ENCODE measurements at places on chromosomes 7 and 10. TPM values are rescaled to one million over a fixed set of nuclear protein-coding genes. Genes with fewer than 3 reads are reported as not detected.

- peak overlapping the region; percentile 20 for H3K27ac ChIP-seq
- no peak overlapping the region for H3K4me3 ChIP-seq
- peak; percentile 91 for DNase-seq
- H3K36me3 ChIP-seq: peaks cover 58% of the 10 kb centered on the region
- H3K4me1 ChIP-seq: peaks cover 33% of the 10 kb centered on the region
These were observed 26.2 kb downstream of the CUL2 start for GRCh38 chr10:35063837-35064454.

DNA sequence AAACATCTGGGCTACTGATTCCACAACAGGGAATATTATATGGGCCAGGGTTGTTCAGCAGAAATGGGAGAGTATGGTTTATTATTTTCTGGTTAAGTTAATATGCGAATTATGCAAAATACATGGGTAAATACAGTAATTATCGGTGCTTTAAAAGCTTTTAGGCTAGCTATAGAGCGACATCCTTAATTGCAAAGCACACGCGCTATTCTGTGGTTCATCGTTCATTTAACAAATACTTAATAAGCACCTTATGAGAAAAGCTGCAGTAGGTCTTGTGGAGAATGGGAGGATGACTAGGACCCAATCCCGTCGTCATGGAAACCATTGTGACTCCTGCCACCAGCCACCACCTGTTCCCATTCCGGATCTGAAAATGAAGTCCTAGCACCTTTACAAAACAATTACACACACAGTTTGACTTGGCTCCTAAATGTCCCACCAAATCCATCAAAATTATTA, 623 bp upstream of the CEP41 start:
- peak overlapping the region; percentile 85 for H3K4me3 ChIP-seq
- H3K36me3 ChIP-seq: no peaks in the 10 kb centered on the region
- peak; percentile 42 for DNase-seq
- H3K27ac ChIP-seq: no peak overlapping the region
- H3K27me3 ChIP-seq: no peaks in the 10 kb centered on the region

DNA sequence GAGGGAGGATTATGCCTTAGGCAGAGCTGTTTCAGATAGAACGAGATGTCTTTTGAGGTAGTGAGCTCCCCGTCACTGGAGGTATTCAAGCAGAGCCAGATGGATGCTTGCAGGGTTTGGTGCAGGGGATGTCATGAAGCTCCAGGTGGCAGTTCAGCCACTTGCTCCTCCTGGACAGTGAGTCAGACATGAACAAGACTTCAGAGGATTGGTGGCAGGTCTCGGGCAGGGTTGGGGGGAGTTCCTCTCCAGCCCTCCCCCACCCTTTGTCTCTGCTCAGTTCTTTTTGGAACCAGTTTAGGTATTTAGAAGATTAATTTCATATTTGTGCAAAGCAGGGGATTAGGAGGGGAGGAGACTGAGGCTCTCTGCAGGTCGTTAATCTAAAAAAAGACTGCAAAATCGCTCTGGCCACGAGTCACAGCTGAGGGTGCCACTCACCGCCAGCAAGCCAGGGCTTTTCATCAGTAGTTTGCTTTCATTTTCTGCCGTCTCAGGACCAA, 21.5 kb upstream of the MYL10 start:
- peak; percentile 22 for DNase-seq
- H3K4me3 ChIP-seq: peak overlapping the region; percentile 12
- no peaks in the 10 kb centered on the region for H3K4me1 ChIP-seq
- no peaks in the 10 kb centered on the region for H3K36me3 ChIP-seq
- no peaks in the 10 kb centered on the region for H3K27me3 ChIP-seq

- no peak overlapping the region for H3K27ac ChIP-seq
- peak; percentile 69 for DNase-seq
- H3K27me3 ChIP-seq: peaks cover 18% of the 10 kb centered on the region
- H3K4me3 ChIP-seq: no peak overlapping the region
- no peaks in the 10 kb centered on the region for H3K36me3 ChIP-seq
- peaks cover 18% of the 10 kb centered on the region for H3K4me1 ChIP-seq
These were observed 2.4 kb downstream of the TLL2 start for GRCh38 chr10:96511044-96511945.

DNA sequence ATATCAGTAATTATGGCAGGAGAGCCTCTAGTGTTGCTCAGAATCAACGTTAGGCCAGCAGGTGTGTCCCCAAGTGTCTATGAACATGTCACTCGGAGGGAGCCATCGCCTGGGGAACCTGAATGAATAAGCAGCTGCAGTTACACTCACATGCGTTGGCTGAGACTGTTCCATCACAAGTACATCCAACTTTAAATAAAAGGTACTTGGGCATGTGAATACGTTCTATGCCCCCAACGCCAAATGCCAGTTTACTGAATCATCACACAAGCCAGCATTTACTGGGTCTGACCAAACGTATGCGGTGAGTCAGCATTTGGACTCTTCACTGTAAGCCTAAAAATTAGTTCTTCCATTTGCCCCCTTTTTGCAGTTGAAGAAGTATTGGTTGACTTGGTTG, 207.6 kb upstream of the PLXNA4 start:
- H3K27ac ChIP-seq: peak overlapping the region; percentile 65
- DNase-seq: peak; percentile 94
- H3K27me3 ChIP-seq: no peaks in the 10 kb centered on the region
- H3K36me3 ChIP-seq: peaks cover 3% of the 10 kb centered on the region
- H3K4me3 ChIP-seq: no peak overlapping the region
- H3K4me1 ChIP-seq: peaks cover 22% of the 10 kb centered on the region

DNA sequence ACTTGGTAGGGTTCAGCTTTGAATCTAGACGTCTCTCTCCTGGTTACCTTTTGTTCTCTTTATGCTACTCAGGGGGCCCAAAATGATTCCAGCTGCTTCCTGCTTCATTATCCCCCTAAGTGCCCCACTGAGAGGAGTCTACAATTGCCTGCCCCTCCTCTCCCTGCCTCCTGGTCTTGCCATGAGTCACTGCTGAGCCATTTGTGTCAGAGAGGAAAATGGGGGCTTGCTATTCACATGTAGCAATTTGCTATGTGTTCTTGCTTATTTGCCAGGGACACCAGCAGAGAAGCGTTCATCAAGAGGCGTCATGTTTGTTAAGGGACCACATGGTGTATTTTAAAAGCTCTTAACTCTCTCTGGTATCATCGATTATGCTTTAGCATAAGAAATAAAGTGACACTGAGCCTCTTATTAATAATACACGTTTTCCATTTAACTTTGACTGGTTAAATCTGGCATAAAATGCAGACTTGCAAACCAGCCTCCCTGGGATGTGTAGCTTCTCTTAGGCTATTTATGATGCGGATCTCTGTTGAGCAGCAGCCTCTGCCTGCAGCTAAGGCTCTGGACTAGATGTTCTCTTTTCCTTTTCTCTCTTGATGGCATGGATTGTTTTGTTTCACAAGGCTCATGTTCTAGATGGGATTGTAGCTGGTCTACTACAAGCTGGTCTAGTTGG, 239.3 kb downstream of the AUTS2 start:
- H3K27ac ChIP-seq: no peak overlapping the region
- H3K36me3 ChIP-seq: no peaks in the 10 kb centered on the region
- no peak for DNase-seq

GRCh38 chr7:98994046-98994944, 116.0 kb downstream of the TRRAP start:
- H3K36me3 ChIP-seq: peaks cover 40% of the 10 kb centered on the region
- H3K27ac ChIP-seq: no peak overlapping the region
- H3K4me3 ChIP-seq: no peak overlapping the region
- no peaks in the 10 kb centered on the region for H3K4me1 ChIP-seq

DNA sequence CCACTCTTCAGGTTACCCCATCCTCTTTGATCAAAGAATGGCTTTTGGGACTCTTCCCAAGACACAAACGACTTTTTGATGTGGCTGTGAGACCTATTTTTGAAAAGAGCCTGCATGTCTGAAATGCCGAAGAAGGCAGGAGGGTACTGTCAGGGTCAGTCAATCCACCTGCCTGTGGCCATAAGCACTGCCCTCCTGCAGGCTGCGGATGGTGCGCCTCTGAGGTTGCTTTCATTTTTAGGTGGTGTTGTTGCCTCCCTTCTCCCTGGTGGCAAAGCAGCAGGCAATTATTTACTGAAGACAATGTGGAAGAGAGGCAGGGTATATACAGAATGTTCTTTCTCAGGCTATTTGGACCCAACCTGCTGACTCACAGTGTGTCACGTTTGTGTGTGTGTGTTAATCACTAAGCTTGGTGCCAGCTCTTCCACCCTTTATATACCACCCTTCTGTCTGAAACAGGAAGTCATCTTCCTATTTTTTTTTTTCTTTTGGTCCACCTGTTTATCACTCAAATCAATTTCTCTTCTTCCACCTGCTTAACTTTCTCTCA, 1421.2 kb upstream of the CELF2 start:
- H3K27me3 ChIP-seq: no peaks in the 10 kb centered on the region
- H3K36me3 ChIP-seq: no peaks in the 10 kb centered on the region
- no peak for DNase-seq
- no peak overlapping the region for H3K27ac ChIP-seq
- no peaks in the 10 kb centered on the region for H3K4me1 ChIP-seq

DNA sequence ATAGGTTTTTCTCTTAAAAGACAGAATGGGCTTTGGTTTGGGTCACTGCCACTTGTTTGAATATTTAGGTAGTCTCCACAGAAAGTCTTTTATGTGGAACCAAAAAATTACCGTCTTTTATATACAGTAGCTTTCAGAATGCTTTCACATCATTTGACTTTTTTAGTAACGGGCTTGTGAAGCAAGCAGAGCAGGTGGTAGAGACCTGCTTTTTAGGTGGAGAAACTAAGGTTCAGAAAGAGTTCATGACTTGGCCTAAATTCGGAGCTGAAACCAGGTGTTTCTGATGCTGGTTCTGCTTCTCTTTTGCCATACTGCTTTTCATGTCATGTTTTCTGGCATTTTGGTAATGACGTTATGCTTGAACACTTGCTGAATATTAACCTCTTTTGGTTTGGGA, 36.3 kb downstream of the GARS1 start:
- H3K27me3 ChIP-seq: no peaks in the 10 kb centered on the region
- H3K36me3 ChIP-seq: peaks cover 74% of the 10 kb centered on the region
- H3K4me1 ChIP-seq: no peaks in the 10 kb centered on the region
- no peak for DNase-seq
- H3K4me3 ChIP-seq: no peak overlapping the region

- no peak overlapping the region for H3K27ac ChIP-seq
- no peaks in the 10 kb centered on the region for H3K27me3 ChIP-seq
- no peak overlapping the region for H3K4me3 ChIP-seq
- H3K36me3 ChIP-seq: no peaks in the 10 kb centered on the region
These were observed 239.7 kb upstream of the SEMA3D start for GRCh38 chr7:85426487-85426960.

GRCh38 chr7:66921918-66922486, 977 bp downstream of the TMEM248 start:
- peaks cover 8% of the 10 kb centered on the region for H3K4me1 ChIP-seq
- no peaks in the 10 kb centered on the region for H3K27me3 ChIP-seq
- 0 out of 2 replicates have a peak overlapping the region, but pooled peaks have one; percentile 38 for H3K27ac ChIP-seq
- peak overlapping the region; percentile 90 for H3K4me3 ChIP-seq
- peak; percentile 18 for DNase-seq

DNA sequence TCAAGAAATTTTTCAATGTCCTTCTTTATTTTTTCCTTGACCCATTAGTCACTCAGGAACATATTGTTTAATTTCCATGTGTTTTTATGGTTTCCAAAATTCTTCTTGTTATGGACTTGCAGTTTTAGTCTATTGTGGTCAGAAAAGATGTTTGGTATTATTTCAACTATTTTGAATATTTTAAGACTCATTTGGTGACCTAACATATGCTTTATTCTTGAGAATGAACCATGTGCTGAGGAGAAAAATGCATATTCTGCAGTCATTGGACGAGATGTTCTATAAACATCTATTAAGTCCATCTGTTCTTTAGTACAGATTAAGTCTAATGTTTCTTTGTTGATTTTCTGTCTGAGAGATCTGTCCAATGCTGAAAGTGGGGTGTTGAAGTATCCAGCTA, 42.3 kb upstream of the MDFIC start:
- H3K27ac ChIP-seq: no peak overlapping the region
- DNase-seq: no peak
- H3K27me3 ChIP-seq: no peaks in the 10 kb centered on the region
- no peaks in the 10 kb centered on the region for H3K4me1 ChIP-seq
- H3K4me3 ChIP-seq: no peak overlapping the region

DNA sequence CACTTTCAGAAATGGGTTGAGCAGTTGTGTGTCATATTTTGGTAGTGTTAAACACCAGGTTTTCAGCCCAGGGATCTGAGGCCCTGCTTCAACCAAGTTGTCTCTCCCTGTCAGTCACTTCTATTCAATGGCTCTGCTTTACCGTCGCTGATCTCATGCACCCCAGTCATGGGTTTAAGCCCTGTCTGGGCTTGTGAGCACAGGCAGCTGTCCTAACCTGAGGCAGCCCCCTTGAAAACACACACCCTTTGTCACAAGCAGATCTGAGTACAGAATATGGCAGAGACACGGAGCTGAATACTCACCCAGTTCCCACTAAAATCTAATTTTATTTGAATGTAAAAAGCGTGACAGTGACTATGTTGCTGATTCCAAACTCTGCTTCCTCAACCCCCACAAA, 110.6 kb upstream of the GLI3 start:
- no peak overlapping the region for H3K27ac ChIP-seq
- no peak for DNase-seq
- no peaks in the 10 kb centered on the region for H3K27me3 ChIP-seq
- peaks cover 5% of the 10 kb centered on the region for H3K4me1 ChIP-seq

DNA sequence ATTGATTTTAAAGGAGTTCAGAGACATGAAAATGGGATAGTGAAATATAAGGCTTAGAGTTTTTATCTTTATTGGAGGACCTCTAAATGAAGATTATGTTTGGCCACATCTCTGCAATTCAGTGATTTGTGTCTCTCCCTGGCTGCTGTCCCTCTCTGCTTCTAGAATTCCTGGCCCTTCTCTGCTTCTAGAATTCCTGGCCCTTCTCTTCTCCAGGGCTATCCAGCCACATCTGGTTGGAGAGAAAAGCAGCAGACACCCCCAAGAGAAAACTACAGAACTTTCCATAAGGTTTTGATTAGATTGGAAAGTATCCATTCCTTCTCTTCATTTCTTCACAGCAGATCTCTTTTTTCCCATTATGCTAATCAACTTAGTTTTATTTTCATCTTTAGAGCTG, 135.5 kb downstream of the NPY start:
- no peak overlapping the region for H3K27ac ChIP-seq
- no peaks in the 10 kb centered on the region for H3K4me1 ChIP-seq
- no peaks in the 10 kb centered on the region for H3K36me3 ChIP-seq
- H3K27me3 ChIP-seq: peaks cover 12% of the 10 kb centered on the region

- peak overlapping the region; percentile 83 for H3K27ac ChIP-seq
- peaks cover 40% of the 10 kb centered on the region for H3K4me1 ChIP-seq
- peak overlapping the region; percentile 54 for H3K4me3 ChIP-seq
- H3K27me3 ChIP-seq: no peaks in the 10 kb centered on the region
These were observed 251.7 kb upstream of the PITRM1 start for GRCh38 chr10:3424111-3424851.

GRCh38 chr7:83451501-83452045, 197.4 kb downstream of the SEMA3E start:
- H3K27me3 ChIP-seq: no peaks in the 10 kb centered on the region
- no peak for DNase-seq
- no peaks in the 10 kb centered on the region for H3K4me1 ChIP-seq
- no peak overlapping the region for H3K27ac ChIP-seq

Gene GIMAP2
- not detected for total RNA-seq

Gene SPDYE6
- total RNA-seq: not detected

Gene HGF
- 0.15 TPM for total RNA-seq

Gene NAT16
- not detected for total RNA-seq

Gene HPSE2
- total RNA-seq: not detected

Gene IFIT1
- 14.1 TPM for total RNA-seq

Gene FRMPD2
- total RNA-seq: 0.35 TPM

Gene LAMB1
- total RNA-seq: 74.3 TPM

Gene NPC1L1
- total RNA-seq: 0.04 TPM

Gene RNF148
- total RNA-seq: 2.0 TPM

Gene AIFM2
- total RNA-seq: 39.0 TPM

Gene BTBD16
- not detected for total RNA-seq

Gene IL15RA
- 5.9 TPM for total RNA-seq

Gene PTPRN2
- total RNA-seq: 3.6 TPM
